Stimulated activated CD8-positive, alpha-beta memory T cell treated with anti-CD3 and anti-CD28 coated beads, Interleukin-2, amount 100 ng/mL, for 1 hour (primary cell): ENCODE measurements at places on chromosomes 5 and 9.

- DNase-seq, result no peak
Observed at GRCh38 chr9:122338994-122339393, 31.8 kb upstream of the PTGS1 start.

GRCh38 chr9:113479174-113479621 is 15.7 kb downstream of the RGS3 start:
- peak; percentile 10 for DNase-seq

GRCh38 chr5:138873466-138874221 is 1.5 kb downstream of the LRRTM2 start:
- no peak for DNase-seq

GRCh38 chr5:14242447-14242846 is 99.3 kb downstream of the TRIO start:
- no peak for DNase-seq

DNA sequence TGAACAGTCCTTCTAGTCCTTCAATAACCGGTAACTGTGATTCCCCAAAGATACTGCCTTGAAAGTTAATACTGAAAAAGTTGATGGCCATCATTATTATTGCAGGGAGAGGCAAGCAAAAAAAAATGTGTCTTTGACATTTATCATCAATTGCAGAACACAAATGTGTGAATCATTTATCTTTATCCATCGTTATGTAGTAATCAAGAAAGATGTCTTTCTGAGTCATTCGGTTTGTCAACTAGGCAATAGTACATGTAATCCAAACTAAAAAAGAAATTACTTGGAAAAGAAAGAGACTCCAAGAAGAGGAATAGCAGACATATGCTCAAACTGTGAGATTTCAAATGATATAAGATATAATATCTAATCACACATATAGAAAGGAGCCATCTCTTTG is 473.0 kb downstream of the CETN3 start:
- DNase-seq, result no peak

DNA sequence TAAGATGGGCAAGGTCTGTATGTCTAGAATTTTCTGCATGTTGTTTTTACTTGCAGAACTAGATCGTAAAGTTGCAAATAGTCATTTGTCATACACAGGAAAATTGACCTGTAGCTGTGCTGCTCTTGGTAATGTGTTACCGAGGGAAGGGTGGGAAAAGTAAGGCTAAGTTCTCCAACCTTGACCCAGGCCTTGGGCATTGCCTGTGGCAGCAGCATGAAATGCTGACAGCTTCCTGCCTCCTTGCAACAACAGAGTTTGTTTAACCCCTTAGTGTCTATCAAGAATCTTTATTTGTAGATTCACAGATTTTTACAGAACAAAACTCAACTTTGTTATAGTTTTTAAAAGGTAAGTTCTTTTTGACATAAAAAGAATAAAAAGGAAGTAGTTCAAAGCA is 48.3 kb downstream of the ERCC6L2 start:
- no peak for DNase-seq

DNA sequence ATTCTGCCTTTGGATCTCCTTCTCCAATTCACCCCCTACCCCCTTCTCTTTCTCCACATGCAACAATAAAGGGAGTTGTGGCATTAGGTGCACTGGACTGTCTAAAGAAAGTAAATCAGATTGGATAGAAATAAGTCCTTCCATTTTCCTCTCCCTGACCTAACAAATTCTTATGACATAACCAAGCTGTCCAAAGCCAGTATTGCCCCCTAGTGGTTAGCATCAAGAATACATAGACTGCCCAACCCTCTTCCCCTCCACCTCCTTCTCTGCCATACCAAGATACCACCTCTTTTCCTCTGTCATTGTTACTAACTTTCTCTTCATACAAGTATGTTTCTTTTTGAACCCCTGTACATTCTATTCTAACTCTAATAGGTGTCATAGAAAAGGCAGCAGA is 45.7 kb downstream of the PPARGC1B start:
- no peak for DNase-seq

- no peak for DNase-seq
Observed at GRCh38 chr9:112091810-112092209, 83.3 kb downstream of the SUSD1 start.

GRCh38 chr9:136010615-136011361 is 49.6 kb upstream of the UBAC1 start:
- DNase-seq, result no peak

GRCh38 chr5:57348376-57349140 is 134.1 kb downstream of the ACTBL2 start:
- DNase-seq, result no peak

DNA sequence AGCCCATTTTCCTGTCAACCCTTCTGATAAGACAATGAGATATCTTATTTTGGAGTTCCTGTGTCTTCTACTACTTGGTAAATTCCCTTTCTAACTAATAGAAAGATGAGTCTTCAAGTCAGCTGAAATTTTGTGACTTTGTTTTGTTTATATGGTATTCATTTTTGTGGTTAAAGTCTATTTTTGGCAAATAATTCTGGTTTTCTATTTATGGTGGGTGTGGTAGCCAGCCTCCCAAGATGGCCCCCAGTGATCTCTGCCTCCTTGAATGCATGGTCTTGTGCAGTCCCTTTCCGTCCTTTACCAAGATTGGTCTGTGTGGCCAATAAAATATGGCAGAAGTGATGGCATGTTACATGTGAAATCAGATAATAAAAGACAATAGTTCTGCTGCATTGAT is 91.5 kb downstream of the NR3C1 start:
- no peak for DNase-seq

DNA sequence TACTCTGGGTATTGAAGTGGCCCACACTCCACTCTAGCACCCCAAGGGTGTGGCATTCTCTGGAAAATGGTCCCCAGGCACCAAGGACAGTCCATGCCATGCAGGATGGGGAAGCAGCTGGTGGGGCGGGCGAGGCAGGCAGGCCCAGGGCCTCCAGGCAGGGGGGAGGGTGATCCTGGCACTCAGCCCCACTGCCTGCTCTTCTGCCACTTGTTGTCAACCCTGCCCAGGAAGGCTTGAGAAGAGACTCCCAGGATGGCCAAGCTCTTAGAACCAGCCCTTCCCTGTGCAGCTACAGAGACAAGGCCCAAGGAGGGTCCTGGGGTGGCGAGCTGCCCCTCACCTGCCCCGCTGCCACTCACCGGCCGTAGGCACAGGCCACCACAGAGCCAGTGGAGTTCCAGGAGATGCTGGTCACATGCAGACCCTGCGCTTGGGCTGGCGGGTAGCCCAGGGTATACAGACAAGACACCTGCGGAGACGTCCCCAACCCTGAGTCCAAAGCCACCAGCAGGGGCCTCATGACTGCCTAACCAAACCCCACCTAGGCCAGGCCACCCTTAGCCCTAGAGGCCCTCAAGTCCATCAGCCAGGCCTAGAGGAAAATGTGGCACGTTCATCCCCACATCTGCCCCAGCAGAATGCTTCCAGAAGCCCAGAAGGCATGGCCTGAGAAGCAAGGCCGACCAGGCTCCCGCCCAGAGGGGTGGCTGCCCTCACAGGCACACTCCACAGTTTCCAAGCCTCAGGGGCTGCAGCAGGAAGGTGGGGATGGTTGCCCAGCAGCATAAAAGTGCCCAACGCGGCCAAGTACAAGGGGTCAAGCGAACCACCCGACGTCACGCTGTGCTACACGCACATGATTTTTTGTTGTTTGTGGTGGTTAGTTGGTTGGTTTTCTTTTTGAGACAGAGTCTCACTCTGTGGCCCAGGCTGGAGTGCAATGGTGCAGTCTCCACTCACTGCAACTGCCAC is 19.8 kb downstream of the DYNC2I2 start:
- DNase-seq, result no peak

DNA sequence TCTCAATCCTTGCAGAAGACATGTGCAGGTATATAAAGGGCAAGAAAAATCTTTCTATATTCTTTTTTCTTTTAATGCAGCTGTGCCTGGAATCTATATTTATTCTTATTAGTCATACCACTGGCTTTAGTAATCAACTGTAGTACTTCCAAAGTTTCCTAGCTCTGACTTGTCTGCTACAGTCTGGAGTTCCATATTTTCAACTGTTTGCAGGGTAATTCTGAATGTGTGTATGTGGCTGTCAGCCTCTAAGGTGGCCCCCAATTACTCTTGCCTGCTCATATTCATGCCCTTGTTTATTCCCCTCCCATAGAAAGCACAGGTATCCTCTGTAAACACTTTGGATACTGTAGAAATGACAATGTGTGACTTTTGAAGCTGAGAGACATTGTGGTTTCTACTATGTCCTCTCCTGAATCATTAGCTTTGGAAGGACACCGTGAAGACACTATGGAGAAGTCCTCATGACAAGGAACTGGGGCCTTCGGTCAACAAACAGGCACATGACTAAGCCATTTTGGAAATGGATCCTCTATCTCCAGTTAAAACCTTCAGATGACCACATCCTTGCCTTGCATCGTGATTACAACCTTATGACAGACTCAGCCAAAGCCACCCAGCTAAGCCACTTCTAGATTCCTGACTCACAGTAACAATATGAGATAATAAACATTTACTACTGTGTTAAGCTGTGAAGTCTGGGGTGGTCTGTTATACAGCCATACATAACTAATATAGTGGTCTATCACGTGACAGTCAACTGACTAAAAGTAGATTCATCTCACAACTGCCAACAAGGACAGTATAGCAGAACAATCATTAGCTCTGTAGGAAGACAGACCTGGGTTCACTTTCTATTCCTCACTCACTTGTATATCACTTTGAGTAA is 49.5 kb upstream of the SUSD1 start:
- no peak for DNase-seq

DNA sequence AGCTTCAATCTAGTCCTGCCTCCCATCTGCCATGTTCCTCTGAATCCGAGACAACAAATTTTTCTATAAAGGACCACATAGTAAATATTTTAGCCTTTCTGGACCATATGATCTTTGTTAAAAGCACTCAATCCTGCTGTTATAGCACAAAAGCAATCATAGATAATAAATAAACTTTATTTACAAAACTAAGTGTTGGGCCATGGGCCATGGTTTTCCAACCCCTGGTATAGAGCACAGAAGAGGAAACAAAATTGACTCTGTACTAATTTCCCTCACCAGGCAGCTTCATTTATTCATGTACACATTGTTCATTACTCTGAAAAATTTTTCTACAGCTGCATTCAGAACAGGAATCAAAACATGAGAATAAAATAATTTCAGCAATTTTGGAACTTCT is 288.9 kb downstream of the AGTPBP1 start:
- DNase-seq, result no peak

GRCh38 chr9:119689879-119690278 is 320.6 kb upstream of the BRINP1 start:
- no peak for DNase-seq
